ENCODE measurements at places on chromosomes 5 and 9.

DNA sequence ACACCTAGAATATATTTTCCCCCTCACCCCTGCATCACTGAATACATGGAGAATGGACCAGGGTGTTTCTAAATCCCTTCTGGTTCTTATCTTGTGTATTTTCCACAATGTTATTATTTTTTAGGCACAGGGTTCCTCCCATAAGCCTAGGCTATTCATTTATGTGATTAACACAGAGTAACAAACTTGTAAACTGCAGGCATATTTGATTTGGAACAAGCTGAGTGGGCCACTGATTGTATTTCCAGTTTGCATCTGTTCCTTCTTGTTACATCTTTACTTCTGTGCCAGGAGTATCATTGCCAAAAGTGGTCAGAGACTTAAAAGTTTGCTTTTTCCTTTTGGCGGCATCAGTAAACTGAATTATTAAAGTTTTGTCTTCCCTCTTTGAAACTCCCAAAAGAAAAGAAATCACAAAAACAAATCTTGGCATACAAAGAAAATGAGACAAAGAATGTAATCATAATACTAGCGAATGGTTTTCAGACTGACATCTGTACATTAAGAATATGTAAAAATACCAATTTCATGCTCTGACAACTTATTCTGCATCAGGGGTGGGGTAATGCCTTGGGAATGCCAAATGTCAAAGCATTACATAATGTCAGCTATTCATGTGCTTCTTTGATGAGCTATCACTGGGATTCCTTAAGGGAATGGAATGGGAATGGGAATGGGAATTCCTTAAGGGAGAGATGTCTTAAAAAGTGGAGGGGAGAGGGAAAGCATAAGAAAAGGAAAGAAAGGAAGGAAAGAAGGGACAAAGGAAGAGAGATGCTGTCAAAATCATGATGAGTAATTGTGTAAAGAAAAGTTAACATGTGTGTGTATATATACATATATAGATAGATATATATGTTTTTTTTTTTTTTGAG, 22.2 kb upstream of the PAX5 start:
- DNase-seq, result no peak

- DNase-seq, result no peak
Measured at GRCh38 chr9:95608341-95608740, 91.6 kb upstream of the PTCH1 start.

DNA sequence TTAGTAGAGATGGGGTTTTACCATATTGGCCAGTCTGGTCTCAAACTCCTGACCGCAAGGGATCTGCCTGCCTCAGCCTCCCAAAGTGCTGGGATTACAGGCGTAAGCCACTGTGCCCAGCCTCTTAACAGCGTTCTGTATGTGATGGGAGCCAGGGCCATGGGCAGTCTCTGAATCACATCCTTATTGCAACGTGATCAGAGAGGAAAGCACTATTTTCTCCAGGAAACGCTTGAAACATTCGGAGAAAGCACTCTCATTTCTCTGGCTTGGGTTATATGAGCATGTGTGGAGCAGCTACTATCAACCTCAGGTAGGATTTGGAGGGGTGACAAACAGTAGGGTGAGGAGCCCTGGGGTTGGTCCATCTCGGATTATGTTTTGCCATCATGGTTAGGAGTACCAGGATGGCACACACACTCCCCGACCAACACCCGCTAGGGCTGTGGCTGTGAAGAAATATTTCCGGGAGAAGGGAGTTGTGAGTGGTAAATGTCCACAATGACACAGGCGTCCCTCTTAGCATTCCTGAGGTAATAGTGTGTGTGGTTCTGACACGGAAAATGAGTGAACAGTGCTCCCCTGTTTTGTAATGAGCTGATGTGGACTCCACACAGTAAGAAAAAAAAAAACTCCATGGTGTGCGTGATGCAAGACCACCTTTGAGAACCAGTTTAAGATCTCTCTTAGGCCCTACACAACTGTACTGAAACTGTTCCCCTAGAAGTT, 406.2 kb upstream of the ZNF608 start:
- no peak for DNase-seq

- no peak for DNase-seq
Measured at GRCh38 chr9:77960356-77961153, 71.1 kb downstream of the GNAQ start.

DNA sequence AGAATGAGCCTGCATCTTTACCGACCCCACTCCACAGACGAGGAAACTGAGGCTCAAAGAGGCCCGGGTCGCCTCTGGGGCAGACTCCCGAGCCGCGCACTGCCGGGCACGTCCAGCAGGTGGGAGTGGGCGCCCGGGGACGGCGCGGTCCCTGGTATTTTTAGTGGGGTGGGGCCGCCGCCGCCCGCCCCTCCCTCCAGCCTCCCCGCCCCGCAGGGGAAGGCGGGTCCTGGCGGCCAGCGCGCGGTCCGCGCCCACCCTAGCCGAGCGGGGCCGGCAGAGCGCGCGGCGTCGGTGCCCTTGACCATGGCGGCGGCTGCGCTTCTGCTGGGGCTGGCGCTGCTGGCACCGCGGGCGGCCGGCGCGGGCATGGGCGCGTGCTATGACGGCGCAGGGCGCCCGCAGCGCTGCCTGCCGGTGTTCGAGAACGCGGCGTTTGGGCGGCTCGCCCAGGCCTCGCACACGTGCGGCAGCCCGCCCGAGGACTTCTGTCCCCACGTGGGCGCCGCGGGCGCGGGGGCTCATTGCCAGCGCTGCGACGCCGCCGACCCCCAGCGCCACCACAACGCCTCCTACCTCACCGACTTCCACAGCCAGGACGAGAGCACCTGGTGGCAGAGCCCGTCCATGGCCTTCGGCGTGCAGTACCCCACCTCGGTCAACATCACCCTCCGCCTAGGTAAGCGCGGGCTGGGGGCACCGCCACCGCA, at the start of gene LAMC3:
Gene LAMC3 (plus strand): TSS at position 266 of the 710 bp plus-strand sequence. CDS start 41 bp downstream, at position 307.
- no peak for DNase-seq

GRCh38 chr5:67857502-67857901, 358.1 kb upstream of the PIK3R1 start:
- no peak for DNase-seq

DNA sequence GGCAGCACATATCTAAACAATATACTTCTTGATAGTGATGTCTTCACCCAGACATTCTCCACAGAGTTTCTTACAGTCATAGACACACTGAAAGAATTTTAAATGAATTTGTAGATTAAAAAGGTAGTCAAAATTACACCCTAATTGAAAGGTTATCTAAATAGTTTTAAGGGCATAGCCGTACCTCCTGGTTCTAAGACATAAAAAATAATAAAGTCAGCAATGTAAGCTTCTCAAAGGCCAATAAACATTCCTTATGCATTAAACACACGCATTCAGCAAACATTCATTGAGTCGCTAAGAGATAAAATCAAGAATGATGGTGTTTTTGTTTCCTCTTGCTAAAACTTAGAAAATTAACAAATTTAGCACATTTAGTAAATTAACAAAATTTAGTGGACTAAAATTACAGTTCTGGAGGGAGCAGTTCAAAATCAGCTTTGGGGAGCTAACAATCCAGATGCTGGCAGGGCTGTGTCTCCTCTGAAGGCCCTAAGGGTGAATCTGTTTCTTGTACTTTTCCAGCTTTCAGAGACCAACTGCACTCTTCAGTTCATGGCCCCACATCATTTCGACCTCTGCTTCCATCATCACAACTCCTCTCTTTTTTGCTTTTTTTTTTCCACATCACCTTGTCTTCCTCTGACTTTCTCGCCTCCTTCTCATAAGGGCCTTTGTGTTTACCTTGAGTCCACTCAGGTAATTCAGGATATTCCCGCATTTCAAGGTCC, 516.5 kb downstream of the DNAH5 start:
- DNase-seq, result no peak

DNA sequence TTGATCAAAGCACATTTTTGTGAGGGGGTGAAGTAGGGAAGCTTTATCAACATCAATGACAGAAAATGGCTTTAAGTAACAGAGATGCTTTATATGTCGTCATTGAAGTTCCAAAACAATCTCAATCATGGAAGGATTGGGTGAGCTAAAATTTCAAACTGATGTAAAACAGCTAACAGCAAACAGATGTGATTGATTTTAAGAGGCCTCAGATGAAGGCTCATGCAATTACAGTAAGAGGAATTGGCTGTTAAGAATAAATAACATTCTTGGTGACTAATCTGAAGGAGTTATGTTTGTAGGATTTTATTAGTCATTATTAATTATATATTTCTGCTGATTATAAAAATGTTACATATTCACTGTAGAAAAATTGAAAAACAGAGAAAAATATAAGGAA, 63.5 kb upstream of the PUM3 start:
- DNase-seq, result no peak

DNA sequence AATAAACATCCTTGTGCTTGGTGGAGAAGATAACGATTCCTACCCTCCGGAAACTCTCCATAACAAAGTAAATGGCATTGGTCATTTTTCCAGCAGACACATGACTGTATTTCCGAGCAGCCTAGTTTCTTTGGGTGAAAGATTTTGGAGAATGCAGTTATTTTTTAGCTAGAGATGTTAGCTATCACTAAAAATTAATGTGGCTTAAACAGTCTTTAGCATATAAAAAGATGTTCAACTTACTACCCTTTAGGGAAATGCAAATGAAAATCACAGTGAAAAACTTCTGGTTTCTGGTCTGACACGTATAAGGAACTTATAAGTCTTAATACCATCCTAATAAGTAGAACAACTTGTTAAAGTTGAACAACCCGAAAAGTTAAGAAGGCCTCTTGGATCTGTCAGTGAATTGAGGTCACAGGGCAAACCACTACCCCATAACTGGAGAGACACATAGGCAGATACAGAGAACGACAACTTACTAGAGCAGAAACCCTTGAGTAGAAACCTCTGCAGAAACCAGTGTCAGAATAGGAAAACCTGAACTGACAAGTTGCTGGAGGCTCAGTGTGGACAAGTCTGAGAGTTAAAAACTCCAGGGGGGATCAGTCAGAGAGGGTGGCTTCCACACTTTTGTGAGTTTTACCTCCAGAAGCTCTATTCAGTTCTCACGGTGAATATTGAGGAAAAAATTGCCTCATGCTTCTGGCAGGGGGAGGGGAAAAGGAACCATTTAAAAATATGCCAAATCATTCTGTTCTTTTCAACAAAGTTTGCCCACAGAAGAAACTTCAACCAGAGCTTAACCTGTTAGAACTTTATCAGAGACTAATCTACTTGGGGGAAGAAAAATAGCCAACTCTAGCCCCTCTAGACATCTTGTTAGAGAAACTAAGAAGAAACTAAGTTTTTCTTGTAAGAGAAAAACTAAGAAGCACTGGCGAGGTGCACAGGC, 325.2 kb upstream of the RPS23 start:
- DNase-seq, result no peak

GRCh38 chr9:133181561-133181960, 17.8 kb upstream of the GBGT1 start:
- no peak for DNase-seq

GRCh38 chr5:113680534-113680933, 167.0 kb downstream of the YTHDC2 start:
- DNase-seq, result no peak

DNA sequence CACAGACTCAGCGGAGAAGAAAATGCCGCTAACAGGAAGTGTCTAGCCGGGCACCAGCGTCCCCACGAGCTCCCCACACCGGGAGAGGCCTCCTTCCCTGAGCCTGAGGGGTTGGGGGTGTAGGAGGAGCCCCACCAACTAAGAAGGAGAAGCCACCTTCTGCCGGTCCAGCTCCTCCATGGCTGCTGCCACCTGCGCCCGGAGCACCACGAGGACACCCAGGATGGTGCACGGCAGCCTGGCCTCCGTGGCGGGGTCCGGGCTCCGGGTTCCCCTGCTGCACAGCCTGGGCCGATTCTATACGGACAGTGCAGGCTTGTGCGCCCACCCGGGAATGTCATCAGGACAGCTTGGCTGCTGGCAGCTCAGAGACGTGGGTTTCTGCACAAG, 297 bp downstream of the LCN8 start:
- DNase-seq, result no peak

DNA sequence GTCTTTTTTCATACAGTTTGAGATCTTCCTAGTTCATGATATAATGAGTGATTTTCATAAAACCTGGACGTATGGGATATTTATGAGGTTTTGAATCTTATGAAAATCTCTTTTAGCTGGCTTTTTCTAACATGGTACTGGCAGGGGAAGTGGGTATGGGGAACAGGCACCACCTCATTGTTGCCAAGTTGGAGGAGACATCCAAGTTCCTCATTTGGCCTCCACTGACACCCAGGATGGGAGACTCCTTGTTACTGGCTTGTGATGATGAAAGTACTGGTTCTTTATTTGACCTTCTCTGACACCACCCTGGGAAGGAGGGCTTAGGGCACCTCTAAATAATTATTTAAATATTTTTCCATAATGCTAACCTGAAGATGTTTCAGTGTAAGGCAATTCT, 4.0 kb upstream of the TNPO1 start:
- no peak for DNase-seq

GRCh38 chr9:98416294-98417248, 161.1 kb upstream of the TBC1D2 start:
- DNase-seq, result no peak

GRCh38 chr5:35854248-35854647, 2.4 kb upstream of the IL7R start:
- no peak for DNase-seq

DNA sequence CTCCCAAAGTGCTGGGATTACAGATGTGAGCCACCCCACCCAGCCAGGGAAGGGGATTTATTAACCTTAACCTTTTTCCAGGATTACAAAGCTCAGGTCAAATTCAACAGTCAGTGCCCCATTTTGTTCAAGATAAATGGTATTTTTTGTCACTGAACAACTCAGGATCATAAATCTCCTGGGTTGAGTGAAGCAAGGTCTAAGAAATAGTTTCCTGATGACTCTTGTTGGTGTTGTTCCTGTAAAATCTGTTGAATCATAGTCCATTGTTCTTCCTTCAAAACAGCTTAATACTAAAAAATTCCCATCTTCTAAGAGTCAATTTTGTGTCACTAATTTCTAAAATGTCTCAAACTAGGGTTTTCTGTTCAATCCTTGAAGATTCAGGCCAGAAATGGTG, 33.9 kb upstream of the JMY start:
- DNase-seq, result no peak

- DNase-seq, result no peak
Measured at GRCh38 chr9:114288193-114289091, 34.5 kb upstream of the ORM1 start.

DNA sequence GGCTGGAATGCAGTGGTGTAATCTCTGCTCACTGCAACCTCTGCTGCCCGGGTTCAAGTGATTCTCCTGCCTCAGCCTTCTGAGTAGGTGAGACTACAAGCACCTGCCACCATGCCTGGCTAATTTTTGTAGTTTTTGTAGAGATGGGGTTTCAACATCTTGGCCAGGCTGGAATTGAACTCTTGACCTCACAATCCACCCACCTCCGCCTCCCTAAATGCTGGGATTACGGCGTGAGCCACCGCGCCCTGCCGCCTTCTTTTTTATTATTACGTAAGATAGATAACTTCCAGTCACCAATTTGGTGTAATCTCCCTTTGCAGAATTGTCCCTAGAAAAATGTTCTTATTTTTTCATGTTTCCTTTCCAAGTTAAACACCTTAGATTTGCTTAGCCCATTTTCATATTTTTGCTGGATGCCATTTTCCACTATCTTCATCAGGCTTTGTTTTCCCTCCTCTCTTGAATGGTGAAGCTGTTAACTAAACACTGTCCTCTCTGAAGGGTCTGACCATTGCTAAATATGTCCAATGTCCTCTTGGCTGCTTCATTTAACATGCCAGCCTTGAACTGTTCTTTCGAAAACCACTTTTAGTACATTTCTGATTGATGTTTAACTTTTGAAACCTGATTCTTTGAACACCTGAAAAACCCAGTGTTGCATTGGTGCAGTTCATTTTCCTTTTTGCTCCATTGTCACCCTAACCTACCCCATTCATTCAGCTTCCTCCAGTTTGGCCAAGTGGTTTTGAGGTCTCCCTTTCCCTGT, 135.1 kb upstream of the PIK3R1 start:
- no peak for DNase-seq

All from renal cortex interstitium (tissue), 15 donors.